ENCODE measurements at places on chromosomes 2 and 18.

DNA sequence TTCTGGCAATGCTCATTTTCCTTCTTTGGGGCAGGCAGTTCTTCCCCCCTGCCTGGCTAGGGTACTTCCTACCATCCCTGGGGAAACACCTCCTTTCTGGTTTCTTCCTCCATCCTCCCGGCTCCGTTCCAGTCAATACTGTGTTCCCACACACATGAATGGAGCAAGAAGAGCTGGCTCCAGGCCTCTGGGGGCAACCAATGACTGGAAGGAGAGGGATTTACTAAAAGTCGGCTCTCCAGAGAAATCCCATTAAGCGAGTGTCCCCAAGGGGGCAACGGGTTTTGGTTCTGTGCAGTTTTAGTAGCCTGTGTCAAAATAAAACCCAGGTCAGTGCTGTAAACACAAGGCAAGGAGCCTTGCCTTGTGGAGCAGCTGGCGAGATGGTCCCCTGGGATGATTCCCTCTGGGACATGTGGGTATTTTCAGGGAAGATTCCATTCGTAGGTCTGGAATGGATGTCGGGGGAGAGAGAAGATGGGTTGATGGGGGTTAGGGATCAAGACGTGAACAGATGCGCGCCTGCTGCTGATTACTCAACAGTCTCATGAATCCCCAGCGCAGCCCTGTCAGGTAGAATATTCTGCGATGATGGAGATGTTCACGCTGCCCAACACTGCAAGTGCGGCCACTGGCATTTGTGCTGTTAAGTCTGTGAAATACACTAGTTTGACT lies 32.0 kb downstream of the EMILIN2 start:
- DNase-seq, result no peak

DNA sequence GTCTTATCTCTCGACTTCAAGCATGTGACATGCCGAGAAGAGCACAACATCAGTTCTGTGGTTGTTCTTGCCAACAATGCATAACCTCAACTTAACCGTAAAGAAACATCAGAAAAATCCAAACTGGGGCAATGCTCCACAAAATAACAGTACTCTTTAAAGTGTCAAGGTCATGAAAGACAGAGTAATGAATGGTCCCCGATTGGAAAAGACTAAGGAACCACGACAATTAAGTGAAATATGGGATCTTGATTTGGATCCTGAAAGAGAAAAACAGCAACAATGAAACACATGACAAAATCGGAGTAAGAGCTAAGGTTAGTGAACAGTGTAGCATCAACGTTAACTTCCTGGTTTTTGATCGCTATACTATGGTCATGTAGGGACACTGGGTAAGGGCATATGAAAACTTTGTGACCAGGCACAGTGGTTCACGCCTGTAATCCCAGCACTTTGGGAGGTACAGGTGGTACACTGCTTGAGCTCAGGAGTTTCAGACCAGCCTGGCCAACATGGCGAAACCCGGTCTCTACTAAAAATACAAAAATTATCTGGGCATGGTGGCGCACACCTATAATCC lies 55.2 kb downstream of the UNC50 start:
- no peak for DNase-seq

- no peak for DNase-seq
These were observed 9.0 kb downstream of the SNORC start for GRCh38 chr2:232878855-232879617.

GRCh38 chr2:231063347-231063746 lies 6.7 kb downstream of the PSMD1 start:
- no peak for DNase-seq

DNA sequence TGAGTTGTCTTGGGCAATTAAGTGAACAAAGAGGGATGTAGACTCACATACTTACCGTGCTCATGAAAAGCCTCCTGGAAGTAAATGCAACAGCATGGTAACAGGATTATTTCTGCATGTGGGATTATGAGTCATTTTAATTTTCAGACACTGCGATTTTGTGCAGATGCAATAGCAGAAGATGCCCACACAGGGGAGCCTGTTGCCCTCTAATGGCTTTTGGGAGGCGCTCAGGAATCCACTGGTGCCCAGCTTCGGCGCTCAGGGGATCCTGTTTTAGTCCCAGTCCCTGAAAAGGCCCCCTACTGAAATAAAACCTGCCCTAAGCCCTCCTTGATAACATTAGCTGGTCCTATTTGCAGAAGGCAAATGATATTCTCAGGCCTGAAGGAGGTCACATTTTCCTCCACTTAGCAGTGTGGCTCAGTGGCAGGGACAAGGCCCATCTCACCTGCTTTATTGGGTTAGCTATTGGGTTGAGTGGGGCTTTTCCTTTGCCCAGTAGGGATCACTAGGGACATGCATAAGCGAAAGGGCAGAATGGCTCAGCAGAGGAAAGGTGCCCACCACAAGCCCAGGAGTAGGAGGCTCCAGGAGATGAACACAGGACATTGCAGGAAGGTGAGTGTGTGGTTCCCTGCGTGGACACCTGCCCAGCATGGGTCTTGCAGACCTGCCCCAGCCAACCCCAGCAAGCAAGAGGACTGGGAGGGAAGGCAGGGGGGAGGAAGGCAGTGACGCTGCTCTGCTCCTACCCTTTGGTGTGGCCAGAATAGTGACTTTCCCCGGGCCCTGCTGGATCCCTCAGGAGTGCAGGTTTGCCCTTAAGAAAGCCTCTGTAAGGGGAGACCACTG lies 26.5 kb upstream of the KCNS3 start:
- peak; percentile 14 for DNase-seq

- no peak for DNase-seq
These were observed 124.2 kb upstream of the ARHGAP28 start for GRCh38 chr18:6605115-6605869.

GRCh38 chr2:446303-446874 lies 158.5 kb upstream of the ALKAL2 start:
- no peak for DNase-seq

- no peak for DNase-seq
These were observed 98.7 kb downstream of the FEZ2 start for GRCh38 chr2:36499128-36499820.

DNA sequence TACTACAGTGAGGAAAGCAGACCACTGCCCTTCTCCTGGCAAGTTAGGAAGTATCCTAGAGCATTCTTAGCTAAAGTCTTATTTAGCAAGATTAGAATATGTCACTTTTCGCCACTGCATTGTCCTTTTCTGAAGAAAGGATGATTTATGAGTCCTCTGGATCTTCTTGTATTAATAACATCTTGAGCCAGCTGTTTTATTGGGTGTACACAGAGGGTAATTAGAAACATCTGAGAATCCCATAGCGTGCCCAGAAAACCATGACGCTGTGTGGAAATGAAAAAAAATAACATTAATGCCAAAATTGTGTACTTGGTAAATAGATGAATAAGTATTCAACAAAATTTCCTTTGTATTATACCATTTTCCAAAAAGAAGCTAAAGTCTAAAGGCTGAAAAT lies 198.7 kb downstream of the LTBP1 start:
- no peak for DNase-seq

DNA sequence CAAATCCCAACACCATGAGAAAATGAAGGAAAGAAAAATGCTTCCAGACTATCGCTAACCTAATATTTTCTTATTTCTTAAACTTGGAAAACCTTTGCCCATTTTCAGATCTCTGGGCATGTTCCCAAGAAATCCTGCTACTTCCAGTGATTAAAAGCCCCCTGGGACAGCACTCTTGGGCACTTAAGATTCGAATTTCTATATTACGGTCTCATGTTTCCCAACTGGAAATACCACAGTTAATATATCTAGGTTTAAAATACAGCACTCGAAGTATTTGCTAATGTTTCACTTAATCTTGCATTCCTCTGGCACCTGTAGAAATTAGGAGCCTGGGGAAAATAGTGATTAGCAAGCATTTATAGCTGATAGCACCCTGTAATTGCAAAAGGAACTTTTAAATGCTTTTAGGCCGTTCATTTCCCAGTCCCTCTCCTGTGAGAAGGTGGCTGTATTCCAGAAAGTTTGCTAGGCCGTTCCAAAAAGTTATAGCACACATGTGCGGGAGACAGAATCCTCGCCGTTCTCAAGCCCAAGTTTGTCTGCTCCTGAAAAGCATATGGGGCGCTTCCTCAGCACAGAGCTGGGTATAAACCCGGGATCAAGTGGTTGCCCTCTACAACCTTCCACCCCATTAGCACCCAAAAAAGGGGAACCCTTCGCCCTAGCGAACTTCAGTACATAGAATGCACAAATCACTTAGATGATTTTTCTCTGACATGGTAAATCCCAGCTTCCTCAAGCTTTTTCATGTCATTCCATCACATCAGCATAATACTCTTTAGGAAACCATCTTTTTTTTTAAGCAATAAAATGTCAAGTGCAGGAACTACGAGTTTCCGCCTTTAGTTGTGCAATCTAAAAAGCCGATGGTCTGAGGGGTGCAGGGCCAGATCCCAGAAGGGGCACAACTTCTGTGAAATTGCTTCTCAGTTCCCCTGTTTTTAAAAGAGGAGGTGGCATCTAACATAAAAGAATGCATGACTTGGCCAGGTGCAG lies 60.6 kb downstream of the DIPK1C start:
- no peak for DNase-seq

- no peak for DNase-seq
These were observed 5.3 kb upstream of the FOSL2 start for GRCh38 chr2:28387082-28387960.

- no peak for DNase-seq
These were observed 170.9 kb downstream of the PRPF40A start for GRCh38 chr2:152546230-152546837.

GRCh38 chr2:105038383-105039061 lies 653 bp downstream of the MRPS9 start:
- DNase-seq, result no peak

GRCh38 chr2:20220806-20221554 lies 4.0 kb downstream of the SDC1 start:
- DNase-seq, result no peak

DNA sequence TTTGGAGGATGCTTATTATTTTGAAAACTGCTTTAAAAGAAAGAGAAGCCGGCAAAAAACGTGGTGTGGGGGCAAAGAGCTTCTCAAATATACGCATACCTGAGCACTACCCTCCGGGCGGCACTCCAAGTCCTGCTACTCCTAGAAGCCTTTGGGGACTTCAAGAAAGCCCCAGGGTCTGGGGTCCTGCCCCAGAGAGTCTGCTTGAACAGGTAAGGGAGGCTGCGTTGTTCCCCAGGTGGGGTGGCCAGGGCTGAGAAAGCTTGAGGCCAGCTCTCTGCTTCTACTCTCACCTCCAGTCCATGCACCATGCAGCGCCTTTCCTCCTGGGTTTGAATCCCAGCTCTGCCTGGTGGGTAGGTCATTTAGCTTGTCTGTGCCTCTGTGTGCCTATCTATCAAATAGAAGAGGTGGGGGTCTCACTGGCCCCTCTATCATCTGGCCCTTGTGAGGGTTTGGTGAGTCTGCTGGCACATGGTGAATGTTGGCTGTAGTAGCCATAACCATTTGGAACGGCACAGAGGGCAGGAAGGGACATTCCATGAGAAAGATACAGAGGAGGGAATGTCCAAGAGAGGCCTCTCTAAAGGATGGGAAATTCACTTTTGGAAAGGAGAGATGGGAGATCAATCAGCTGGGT lies 19.5 kb downstream of the MALL start:
- DNase-seq, result no peak

GRCh38 chr2:174971868-174972781 lies 33.1 kb downstream of the CHN1 start:
- DNase-seq, result no peak

DNA sequence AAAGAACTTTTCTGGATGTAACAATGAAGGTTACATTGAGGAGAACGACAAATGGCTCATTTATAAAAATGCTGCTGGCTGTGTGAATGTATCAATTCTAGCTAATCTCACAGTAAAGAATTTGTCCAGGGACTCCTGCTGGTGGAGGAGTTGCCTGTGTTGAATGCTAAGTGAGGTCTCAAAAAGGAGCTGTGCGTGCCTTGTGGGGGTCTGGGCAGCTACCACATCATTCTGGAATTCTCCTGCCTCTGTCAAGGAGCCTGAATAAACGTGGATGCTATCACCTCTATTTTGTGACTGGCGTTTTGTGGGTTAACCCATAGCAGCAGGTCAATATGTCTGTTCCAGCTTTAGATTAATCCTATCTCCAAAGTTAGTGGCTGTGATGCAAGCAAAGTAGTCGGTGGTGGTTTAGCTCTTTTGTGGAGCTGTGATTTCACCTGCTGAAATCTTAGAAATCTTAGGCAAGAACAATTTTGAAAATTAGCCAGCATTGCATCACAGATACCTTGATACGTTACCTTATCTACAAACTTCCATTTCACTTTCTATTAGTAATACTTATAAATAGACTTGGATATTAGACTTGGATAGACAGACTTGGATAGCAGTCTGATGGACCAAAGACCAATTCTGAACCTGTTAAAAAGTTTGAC lies 96.8 kb downstream of the MTCL1 start:
- DNase-seq, result no peak

GRCh38 chr2:171346723-171347557 lies 86.8 kb downstream of the METTL8 start:
- DNase-seq, result no peak

DNA sequence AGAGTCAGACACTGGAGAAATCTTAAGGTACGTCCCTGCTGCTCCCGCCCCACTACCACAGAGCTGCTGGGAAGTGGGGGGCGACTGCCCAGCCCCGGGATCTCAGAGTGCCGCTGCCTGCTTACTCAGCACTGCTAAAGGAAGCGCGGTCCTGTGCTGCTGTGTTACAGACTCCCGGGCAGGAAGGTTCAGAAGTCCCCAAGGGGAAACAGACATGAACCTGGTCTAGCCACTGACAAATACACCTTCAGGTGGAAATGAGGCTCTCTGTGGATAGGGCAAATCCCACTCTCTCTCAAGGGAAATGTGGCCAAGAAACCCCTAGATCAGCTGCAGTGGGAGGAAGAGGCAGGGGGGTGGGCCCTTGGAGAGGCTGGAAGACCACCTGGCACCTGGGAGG lies 13.7 kb downstream of the MTERF4 start:
- DNase-seq, result no peak

DNA sequence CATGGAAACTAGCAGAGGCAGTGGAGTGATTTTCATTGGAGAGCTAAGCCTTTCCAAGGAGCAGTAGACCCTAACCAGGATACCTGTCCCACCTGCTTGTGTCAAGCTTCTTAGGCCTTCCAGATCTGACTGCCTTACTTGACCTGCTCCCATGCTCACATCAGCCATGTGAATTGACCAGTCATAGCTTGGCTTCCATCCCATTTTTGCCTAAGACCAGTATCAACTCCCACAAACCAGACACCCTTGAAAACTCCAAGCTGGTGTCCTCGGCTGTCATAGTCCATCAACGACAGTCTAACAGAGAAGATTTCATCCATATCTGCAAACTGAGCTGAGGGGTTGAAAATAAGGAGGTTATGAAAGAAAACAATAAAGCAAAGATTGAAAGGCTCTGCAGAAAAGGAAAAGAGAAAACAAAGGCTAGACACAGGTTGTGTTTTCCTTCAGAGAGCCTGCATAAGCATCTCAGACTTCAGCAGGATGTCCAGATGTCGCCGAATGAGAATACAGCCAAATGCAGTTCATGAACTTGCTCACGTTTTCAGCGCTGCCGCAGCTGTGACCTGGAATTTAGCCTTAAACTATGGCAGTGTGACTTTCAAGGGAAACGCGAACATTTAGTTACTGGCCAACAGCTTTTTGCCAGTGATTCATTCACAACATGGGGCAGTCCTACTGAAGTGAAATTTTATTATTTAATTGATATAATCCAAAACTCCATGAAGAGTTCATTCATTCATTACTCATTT lies 868.1 kb upstream of the ID2 start:
- no peak for DNase-seq

- DNase-seq, result no peak
These were observed 35.7 kb upstream of the GPR155 start for GRCh38 chr2:174522553-174522952.
